Stimulated activated CD8-positive, alpha-beta memory T cell treated with anti-CD3 and anti-CD28 coated beads, Interleukin-7, amount 100 ng/mL, for 1 hour (primary cell): ENCODE measurements at places on chromosomes 1 and 21.

- no peak for DNase-seq
These were observed 107.0 kb downstream of the CTH start for GRCh38 chr1:70518106-70518505.

- DNase-seq: no peak
These were observed 34.1 kb downstream of the PTPRF start for GRCh38 chr1:43564551-43565348.

DNA sequence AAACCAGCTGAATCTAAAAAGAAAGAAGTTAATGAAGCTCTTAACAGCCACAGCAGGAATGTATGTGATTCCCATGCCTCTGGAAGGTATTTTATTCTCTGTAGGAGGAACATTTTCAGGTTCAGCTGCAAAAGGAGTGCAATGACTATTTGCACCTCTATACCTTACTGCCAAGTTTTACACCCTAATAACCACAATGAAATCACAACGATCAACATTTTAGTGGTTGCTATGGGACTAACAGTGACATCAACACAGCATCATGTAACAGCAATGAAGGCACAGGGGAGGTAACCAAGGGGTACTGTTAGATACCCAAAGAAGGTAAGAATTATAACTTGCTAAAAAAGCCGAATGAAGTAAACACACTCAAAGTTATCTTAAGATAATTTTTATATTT is 116.3 kb upstream of the HP1BP3 start:
- no peak for DNase-seq

GRCh38 chr1:31122101-31122735 is 56.7 kb upstream of the PUM1 start:
- DNase-seq: no peak

DNA sequence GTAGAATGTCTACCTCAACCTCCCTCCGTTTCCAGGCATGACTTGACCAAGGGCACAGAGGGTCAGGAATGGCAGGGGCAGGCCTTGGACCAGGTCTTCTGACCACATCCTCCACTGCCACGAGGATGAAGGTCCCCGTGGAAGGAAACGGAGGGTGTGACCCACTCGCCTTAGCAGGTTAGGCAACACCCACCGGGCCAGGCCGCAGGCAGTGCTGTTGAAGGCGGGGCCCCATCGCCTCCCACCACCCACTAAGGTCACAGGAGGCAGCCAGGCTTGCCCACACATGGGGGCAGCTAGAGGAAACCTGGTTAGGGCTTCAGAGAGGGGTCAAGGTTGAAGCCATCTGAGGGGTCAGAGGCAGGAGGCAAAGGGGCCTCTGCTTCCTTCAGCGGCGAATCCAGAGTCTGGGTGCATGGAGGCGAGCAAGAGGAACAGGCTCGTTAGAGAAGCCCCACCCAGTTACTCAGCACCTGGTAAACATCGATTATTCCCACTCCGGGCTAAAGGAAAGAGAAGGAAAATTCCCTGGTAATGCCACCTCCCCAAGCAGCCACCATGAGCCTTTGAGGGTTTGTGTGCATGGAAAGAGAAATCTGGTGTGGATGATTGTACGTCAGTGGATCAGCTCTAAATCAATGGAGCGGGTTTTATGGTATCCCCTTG is 37.0 kb downstream of the RIPK4 start:
- no peak for DNase-seq

DNA sequence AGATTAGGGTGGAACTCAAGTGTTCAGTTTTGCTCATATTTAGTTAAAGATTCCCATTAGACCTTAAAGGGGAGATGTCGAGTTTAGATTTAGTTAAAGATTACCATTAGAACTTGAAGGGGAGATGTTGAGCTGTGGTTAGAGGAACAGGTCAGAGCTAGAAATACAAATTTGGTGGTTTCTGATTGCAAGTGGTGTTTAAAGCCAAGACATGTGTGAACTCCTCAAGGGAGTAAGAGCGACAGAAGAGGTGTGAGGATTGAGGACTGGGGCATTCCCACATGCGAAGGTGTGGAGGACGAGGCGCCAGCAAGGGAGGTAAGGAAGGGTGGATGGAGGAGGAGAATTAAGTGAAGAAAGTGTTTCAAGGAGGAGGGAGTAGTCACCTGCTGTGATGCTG is 168.6 kb downstream of the IER5 start:
- no peak for DNase-seq

GRCh38 chr1:111491070-111491469 is 12.4 kb downstream of the ADORA3 start:
- no peak for DNase-seq

DNA sequence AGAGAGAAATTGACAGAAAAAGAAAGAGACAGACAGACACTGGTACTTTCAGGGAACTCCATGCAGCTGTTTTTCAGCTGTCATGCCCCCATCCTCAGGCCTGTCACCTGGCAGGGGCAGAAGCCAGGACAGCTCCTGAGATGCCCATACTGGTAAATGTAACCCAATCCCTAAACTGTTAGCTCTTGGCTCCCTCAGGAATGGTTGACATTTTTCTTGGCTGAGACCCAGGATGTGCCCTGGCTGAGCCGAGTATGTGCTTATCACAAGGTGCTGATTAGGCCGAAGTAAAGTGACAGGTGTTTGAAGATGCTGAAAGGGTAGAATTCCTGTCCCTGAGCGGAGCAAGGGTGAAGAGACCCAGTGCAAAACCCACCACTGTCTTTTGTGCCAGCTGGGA is 50.7 kb downstream of the PGM1 start:
- no peak for DNase-seq

DNA sequence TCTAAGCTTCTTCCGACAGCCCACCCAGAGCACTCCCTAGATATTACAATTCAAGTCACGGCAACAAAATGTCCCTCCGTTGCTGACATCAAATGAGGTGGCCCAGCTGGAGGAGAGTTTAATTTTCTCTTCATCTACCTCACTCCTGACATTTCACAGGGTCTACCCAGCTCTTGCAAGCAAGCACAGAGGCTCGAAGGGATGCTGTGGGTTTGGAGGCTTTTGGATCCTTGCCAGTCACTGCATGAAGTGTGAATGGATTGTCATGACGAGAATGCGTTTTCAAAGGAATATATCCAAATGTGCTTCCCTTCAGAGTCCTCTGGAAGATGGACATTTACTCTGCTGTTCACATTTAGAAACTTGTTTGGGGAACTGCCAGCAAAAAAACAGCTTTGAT is 33.5 kb downstream of the CAPN8 start:
- no peak for DNase-seq

- DNase-seq: no peak
These were observed 38.8 kb downstream of the TRPM2 start for GRCh38 chr21:44392185-44392584.

- peak; percentile 57 for DNase-seq
These were observed 4.6 kb downstream of the IFFO2 start for GRCh38 chr1:18951818-18952391.

DNA sequence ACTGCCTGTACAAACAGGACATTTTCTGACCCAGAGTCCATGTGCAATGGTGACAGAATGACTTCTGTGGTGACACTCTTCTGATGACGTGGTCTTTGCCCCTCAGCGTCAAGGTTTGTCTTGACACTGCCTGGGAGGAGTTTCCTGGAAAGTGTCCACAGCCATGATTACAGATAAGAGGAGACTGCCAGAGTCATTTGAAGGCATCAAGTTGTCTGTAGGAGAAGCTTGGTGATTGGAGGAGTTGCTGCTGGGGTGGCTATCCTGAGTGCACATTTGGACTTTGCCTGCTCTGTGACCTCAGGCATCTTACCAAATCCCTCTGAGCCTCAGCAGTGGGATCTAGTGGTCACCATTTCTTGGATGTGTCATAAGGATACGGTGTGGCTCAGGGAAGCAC is 17.7 kb downstream of the TCHHL1 start:
- no peak for DNase-seq

DNA sequence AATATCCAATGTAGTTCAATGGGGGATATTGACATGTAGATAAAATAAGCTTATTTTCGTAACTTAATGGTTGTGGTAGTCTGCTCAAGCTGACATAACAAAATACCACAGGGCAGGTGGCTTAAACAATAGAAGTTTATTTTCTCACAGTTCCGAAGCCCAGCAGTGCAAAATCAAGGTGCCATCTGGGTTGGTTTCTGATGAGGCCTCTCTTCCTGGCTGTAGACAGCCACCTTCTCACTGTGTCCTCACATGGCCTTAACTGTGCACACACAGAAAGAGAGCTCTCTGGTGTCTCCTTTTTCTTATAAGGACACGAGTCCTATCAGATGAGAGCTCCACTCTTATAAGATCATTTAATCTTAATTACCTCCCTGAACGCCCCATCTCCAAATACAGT is 64.8 kb upstream of the IPO9 start:
- no peak for DNase-seq

GRCh38 chr1:69567652-69568420 is at the start of gene LRRC7:
TSS of gene LRRC7 (plus strand) at chr1:69567922. CDS start at chr1:69568640, 718 bp downstream.
- no peak for DNase-seq

DNA sequence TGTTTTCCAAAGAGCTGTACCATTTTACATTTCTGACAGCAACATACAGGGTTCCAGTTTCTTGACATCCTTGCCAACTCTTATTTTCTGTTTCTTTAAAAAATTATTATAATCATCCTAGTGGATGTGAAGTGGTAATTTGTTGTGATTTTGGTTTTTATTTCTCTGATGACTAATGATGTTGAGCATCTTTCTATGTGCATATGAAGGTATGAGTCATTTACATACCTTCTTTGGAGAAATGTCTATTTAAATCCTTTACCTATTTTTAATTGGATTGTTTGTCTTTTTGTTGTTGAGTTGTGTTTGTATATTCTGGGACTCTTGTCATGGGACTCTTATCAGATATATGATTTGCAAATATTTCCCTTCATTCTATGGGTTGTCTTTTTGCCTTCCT is 20.8 kb upstream of the MPC2 start:
- DNase-seq: no peak

DNA sequence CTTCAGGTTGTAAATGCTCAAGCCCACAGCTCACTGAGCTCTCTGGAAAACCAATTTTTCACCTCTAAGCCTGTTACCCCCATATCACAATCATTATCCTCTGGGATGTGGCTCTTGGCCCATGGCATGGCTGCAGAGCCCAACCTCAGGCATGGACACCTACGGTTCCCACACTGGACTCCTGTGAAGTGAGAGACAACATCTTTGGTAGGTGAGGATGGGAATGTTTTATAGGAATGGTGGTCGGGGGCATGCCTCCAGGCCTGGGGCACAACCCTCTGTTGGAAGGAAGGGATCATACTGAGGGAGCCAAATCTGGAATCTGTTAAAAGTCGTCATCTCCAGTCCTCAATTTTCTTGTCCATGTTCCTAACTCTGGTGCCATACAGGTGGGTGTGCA is 179.1 kb downstream of the FOXD2 start:
- DNase-seq: no peak

DNA sequence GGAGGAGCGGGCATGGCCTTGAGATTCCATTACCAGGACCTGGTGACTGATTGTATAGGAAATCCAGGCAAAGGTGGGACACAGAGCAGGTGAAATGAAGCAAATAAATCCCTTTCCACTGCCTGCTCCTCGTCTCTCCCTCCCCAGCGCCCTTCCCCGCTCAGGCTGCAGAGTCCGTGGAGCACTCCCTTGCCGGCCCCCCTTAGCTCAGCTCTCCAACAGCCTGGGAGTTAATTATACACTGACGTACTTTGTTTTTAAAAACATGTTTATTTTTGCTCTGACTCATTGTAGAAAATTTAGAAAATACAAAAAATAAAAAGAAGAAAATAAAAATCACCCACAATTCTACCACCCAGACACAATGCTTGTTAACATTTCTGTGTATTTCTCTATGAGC is 61.7 kb downstream of the LGR6 start:
- DNase-seq: no peak

DNA sequence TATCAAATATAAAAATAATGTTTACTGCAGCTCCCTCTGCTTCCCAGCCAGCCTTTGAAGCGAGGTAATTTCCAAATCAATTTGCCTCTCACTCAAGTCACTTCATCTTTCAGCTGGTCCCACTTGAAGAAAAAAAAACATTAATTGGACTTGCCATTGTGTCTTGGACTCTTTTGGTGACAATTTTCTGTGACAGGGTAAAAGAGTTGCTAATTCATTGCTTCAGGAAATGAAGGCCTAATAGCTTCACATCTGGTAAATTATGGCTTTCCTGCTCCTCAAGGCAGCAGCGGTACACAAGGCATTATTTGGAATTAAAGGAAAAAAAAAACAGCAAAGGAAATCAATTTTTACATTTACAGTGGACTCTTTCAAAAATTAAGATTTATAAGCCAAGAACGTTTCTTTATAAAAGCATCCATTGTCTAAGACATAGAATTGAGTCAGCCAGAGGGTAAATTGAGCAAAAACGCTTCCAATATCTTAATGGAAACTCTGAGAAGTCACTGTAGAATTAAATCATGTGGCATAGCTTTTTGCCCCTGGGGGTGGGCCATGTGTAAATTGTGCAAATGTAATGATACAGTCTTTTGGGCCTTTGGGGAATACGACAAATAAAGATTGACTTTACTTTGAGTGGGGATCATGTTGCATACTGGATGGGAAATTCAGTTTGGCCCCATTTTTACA is 102.5 kb downstream of the LYPLAL1 start:
- no peak for DNase-seq

DNA sequence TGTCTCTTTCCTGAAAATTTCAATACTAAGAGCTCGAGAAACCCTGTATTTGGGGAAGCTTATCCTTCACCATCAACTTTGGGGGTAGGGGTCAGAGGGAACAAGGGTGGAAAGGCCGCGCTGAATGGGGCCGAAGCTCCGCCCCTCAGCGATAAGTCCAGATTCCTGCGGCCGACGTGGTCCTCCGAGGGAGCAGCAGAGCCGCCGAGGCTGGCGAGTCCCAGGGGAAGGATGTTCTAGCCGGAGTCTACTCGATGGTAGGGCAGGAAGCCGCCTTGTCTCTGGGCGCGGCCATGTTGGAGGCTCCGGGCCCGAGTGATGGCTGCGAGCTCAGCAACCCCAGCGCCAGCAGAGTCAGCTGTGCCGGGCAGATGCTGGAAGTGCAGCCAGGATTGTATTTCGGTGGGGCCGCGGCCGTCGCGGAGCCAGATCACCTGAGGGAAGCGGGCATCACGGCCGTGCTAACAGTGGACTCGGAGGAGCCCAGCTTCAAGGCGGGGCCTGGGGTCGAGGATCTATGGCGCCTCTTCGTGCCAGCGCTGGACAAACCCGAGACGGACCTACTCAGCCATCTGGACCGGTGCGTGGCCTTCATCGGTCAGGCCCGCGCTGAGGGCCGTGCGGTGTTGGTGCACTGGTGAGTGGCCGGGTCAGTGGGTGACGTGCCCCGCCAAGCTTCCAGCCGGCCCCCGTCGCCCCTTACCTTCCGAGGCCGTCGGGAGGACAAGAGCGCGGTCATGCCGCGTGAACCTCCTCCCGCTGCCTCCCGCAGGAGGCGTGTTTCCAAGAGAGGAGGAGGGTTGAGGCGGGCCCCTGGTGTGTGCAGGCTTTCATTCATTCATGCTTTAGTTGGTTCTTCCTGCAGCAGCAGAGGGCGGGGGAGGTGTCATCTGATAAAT is at the start of gene DUSP12:
Gene DUSP12 (plus strand): TSS at position 278 of the 899 bp plus-strand sequence. CDS start 16 bp downstream, at position 294.
- DNase-seq: peak; percentile 63

GRCh38 chr1:162868972-162869371 is 8.0 kb upstream of the CCDC190 start:
- DNase-seq: no peak

- DNase-seq: no peak
These were observed 353.4 kb upstream of the AJAP1 start for GRCh38 chr1:4301007-4301406.

GRCh38 chr1:241624935-241625334 is 15.2 kb downstream of the CHML start:
- no peak for DNase-seq
